NCI-H774 (cell line): ENCODE measurements at places on chromosomes 11 and 22.

- no peak for DNase-seq
Observed at GRCh38 chr11:79739591-79739990, 298.8 kb upstream of the TENM4 start.

DNA sequence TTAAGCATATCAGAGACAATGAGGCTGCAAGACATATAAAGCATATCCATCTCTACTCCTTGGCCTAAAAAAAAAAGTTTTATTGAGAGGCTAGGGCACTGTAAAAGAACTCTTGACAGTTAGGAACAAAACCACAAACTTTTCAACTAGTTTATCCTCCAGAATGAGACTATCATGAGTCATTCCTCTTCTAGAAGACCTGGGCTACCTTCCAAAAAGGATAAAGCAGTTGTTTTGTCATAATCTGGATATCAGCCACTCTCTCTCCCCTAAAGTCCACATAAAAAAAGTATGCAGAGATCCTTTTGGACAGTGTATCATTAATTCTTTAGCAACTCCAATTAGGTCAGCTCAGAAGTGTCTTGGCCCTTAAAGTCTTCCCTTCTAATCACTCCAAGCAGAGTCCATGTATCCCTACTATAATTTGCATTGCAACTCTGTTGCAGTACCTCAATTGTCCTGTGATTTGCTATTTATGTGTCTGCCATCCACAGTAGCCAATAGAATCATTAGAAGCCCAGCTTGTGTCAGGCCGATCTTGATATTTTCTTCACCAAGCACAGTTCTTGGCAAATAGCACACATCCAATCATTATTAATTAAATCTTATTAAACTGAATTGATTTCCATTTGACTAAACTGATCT lies 10.4 kb downstream of the OR51T1 start:
- no peak for DNase-seq

- DNase-seq: no peak
Observed at GRCh38 chr11:12245091-12245490, 132.3 kb upstream of the PARVA start.

DNA sequence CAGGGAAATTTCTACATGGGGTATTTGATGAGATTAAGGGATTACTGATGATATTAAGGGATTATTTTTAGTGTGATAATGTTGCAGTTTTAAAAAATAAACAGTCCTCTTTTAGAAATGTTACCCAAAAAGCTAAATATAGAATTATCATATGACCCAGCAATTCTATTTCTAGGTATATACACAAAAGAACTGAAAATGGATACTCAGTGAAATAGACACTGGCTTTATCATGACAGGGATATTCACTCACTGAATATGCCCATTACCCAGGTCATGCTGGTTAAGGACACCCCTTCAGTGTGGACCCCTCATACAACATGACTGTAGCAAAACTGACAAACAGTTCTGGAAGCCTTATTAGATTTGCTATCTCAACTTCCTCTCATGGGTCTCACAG lies 27.8 kb downstream of the USP28 start:
- DNase-seq: no peak

DNA sequence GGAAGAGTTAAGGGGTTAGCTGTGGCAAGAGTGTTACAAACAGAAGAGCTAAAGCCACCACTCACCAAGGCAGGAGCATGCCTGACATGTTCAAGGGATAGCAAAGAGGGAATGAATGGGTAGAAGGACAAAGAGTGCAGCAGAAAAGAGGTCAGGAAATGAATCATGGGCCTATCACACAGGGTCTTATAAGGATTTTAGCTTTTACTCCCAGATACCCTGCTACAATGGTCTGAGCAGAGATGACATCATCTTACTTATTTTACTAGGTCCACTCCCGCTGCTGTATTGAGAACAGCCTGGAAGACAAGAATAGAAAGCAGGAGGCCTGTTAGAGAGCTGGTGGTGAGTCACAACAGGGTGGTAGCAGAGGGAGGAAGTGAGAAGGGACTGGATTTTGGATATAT lies 9.8 kb downstream of the TRAF6 start:
- no peak for DNase-seq

- no peak for DNase-seq
Observed at GRCh38 chr11:28517621-28518020, 409.4 kb downstream of the METTL15 start.
